Erythroblast (primary cell): ENCODE measurements at places on chromosomes 4 and X.

- peak; percentile 12 for DNase-seq
These were observed 1.1 kb downstream of the FANCB start for GRCh38 chrX:14871767-14872166.

DNA sequence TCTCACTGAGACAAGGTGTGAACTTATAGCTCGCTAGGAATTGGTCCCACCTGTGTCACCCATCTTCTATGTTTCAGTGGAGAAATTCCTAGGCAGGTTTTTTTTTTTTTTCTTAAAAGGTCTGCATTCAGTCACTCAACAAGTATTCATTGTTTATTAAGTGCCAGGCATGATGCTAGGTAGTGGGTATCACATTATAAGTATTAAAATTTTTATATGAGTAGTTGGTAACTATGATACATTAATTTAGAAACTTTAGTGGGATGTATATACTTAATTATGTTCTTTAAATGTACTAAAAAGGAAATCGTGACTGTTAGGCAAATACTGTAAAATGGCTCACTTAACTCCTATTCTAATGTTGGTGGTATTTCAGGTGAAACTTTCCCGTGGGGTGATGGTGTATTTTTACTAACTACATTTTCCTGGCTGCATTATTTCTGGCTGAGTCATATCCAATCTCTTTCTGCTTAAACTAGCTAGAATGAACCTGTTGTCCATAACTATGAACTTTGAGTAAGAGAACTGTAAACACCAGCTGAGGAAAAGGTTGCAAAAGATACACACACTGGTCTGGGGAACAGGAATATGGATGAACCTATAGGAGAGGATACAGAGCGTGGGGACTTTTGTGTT, 49.3 kb upstream of the MED14 start:
- no peak for DNase-seq

GRCh38 chrX:39019056-39019455, 217.8 kb downstream of the MID1IP1 start:
- DNase-seq, result no peak

GRCh38 chr4:8238515-8239053, 31.0 kb upstream of the HTRA3 start:
- DNase-seq, result no peak

DNA sequence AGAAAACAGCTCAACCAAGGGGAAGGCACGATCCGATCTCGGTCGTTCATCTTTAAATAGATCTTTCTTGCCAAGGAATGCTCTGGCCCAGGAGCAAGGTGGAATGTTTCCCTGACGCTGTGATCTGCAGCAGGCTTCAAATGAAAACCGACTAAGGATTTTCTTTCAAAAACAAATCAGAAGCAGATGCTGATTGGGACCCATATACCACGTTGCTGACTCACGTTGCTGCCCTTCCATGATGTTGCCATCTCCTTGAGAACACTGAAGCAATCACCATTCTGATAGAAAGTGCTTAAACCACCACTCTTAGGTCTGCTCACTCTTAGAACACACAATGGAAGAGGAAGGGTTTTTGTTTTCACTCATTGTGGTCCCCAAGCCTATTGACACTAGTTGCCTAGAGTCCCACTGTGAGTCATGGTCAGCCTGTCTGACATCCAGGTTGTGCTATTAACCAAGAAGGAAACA, 26.1 kb downstream of the LAMTOR3 start:
- DNase-seq, result no peak

GRCh38 chr4:99665983-99666382, 8.4 kb upstream of the C4orf54 start:
- DNase-seq, result no peak

GRCh38 chrX:41449615-41450014, 2.5 kb downstream of the NYX start:
- DNase-seq, result no peak
